Esophagus squamous epithelium (tissue), 5 donors: ENCODE measurements at places on chromosomes 1 and 21.

DNA sequence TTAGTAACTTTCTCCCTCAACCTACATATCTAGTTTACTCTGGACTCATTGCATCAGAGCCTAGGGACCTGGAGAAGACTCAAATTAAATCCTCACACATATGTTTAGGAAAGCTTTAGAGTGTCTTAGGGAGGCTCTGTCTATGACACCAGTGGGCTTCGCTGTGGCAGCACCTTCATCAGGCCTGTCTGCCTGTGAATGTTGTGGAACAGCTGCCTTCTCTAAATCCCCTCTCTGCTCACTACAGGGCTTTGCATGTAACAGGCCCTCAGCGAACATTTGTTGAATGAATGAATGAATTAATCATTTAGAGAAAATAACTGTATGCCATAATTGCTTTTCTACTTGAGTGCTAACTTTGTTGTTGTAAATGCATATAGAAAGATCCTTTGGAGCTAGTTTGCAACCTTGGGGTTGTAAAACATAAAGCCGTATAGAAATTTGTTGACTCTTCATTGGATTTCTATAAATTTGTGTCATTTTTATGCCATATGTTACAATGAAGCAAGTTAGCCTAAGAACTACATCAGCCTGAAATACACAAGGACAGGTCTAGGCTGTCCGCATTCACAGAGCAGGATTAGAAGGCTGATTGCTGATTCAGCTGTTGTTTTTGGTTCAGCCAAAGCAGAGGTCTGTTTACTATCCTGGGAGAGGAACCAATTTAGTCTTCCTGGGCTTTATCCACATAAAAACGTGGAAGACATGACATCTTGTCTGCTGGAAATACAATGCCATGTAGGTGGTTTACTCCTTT, 238.0 kb downstream of the ASTN1 start:
- no peak for DNase-seq

DNA sequence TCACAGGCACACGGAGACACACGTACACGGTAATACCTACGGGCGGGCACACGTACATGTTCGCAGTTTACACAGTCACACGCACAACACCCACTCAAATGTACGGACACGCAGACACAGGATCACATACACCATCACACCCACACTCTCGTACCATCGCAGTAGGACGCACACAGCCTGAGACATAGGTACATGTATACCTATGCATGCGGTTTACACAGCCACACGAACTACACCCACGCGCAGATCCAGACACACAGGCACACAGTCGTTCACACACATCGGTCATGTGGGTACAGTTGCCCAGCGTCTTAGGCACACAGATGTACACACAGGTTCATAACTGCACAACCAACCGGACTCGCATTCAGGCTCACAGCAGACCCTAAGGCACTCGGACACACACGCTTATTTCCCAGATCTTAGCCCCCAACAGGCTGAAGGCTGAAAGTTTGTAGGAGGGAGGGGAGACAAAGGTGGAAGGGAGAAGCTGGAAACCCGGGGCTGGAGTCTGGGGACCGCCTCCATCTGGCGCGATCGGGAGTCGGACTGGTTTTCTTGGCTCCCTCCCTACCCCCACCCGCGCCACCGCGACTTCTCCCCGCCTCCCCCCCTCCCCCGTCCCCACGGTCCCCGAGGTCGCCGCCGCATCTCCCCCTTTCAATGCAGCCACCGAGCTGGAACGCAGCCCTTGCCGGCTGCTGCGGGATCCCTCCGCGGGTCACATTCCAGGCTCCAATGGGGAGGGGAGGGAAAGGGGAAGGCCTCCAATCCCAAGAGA, 51.9 kb upstream of the SYNC start:
- DNase-seq, result no peak

GRCh38 chr1:58966917-58967740, 183.3 kb upstream of the JUN start:
- no peak for DNase-seq

DNA sequence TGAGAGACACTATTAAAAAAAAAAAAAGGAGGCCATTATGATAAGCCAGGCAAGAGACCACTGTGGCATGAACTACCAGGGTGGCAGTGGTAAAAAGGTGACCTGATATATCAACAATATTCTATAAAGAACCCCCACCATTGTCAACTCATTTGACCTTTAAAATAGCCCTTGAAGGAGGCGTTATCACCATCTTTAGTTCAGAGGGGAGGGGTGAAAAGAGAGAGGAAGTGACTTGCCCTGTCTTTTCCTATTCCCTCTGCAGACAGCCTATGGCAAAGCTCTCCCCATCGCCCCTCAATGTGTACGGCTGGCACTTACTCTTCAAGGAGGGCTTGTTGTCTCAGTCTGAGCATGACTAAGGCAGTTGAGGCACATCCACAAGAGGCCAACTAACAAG, 11.7 kb upstream of the SLFNL1 start:
- no peak for DNase-seq

- no peak for DNase-seq
These were observed 173.4 kb downstream of the TOMM20 start for GRCh38 chr1:234955107-234955731.

DNA sequence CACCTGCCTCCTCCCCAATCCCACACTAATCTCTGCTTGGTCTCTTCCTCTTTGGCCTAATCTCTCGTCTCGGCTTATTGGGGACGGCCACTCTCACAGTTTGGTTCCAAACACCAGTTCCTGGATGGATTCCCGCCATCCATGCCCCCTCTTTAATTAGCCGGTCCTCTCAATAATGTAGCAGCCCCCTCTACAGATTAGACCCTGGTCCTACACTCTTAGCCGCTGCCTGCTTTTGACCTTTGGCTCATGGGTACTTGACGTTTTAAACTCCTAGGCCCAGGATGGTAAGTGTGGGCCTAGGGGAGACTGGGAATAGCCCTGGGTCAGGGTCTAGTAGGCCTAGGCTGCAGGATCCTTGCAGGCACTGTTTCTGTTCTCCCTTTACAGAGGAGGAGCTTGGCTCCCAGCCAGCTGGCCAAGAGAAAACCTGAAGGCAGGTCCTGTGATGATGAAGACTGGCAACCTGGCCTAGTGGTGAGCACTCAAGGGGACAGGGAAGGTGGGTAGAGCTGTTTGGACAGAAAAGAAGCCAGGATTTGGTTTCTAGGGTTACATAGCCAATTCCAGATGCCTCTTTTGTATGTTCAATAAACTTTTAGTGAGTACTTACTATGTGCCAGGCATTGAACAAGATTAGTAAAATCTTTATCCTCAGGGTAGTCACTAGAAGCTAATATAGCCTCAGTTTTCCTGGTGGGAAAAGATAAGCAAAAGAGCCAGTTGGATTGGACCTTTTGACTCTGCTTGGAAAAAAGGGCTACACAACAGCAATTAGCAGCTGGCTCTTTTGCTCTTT, 758 bp downstream of the RAD54L start:
- DNase-seq, result no peak

DNA sequence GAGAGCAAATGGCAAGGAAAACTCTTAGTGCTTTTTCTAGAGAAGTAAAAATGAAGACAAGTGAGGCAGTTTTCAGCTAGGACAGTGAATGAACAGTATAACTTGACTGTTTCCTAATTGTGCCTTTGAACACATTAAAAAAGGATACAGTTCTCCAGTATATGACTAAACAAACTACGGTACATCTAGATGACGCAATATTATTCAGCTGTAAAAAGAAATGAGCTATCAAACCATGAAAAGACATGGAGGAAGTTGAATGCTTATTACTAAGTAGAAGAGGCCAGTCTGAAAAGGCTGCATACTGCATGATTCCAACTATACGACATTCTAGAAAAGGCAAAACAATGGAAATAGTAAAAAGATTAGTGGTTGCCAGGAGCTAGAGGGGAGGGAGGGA, 206.3 kb downstream of the SIPA1L2 start:
- DNase-seq, result no peak

- no peak for DNase-seq
These were observed 296.6 kb downstream of the PTPRC start for GRCh38 chr1:198935306-198935921.

DNA sequence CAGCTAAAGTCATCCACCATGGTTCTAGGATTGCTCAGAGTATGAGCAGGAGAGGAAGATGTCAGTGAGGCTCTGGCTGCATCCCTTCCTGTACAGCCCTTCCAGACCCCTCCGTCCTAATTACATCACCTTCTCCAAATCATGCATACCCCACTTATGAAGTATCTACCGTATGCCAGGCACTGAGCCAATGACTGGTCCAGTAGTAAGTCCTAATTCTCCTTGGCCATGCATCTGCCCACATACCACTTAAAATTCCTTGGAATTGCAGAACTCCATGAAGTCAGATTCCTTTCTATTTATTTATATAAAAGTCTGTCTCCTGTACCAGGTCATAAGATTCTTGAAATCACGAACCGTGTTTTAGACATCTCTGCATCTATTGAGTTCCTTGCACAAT, 106.1 kb downstream of the SEC16B start:
- no peak for DNase-seq

DNA sequence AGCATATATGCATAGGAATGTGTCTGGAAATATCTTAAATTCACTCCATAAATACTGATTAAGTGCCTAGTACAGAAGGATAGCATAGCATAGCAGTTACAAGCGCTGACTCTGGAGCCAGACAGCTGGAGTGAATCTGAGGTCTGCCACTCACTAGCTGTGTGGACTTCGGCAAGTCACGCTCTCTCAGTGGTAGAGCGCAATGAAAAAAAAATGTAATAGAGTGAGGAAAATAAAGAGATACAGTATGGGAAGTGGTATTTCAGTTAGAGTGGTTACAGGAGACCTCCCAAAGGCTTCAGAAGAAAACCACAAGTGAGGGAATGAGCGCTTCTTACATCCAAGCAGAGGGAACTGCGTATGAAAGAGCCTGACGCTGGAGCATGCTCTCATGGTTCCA, 338.9 kb upstream of the PRMT6 start:
- DNase-seq, result no peak

GRCh38 chr1:119974013-119974412, 77.7 kb upstream of the ADAM30 start:
- DNase-seq, result no peak

GRCh38 chr1:199264911-199265310, 626.1 kb downstream of the PTPRC start:
- no peak for DNase-seq

DNA sequence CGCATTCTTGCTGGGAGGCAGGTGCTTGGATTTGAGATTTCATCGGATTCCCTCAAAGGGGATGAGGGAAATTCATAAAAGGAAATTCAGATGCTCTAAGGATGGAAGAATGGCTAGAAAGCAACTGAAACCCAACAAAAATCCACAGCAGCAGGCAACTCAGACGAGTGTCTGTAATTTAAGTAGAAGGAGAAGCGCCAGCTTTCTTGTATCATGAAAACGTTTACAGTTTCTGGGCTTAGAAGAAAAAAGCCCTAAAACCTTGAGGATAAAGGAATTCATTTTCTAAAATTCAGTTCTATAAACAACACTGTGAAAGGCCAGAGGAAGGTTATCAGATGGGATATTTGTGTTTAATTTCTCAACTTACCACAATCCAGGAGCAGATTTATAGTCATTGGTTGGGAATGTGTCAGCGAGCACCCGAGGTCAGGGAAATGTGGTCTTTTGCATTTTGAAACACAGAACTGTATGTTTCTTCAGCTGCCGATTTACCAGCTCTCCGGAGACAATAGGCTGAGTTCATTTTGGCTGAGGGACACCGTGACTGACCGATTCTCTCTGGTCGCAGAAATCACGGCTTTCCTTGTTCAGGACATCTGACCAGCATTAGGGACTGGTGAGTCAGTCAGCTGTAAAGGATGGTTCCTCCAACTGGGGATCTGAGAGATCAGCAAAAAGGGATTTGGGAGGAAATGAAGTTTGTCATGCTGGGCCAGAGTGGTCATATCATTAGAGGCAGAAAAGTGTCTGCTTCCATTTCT, 111.6 kb upstream of the ERRFI1 start:
- no peak for DNase-seq

GRCh38 chr1:3002349-3003038, 18.8 kb upstream of the ACTRT2 start:
- DNase-seq, result no peak

- DNase-seq, result no peak
These were observed 169.5 kb downstream of the S1PR1 start for GRCh38 chr1:101406271-101406670.

GRCh38 chr1:211155040-211155439, 21.1 kb upstream of the KCNH1 start:
- DNase-seq, result no peak

DNA sequence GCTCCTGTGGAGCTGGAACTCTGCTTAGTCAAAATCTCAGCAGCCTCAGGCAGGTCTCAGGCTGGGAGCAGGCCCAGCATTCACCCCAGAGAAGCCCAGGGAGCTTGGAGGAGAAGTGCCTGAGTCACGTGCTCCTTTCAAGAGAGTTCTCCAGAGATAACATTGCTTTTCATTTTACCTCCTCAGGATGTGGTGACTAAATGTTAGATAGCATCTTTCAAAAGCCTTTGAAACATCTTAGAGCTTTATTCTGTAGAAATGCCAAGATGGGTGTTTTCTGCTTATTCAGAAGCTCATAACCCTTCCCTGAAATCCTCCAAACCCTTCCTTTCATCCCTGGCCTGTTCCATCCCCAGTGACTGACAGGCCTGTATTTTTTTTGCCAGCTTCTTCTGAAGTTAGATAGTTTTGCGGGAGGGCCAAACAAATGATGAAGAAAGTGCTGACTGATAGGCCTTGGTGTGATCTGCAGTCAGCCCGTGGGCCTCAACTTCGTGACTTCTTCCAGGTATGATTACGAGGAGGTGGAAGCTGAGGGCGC, 58.0 kb downstream of the PGM1 start:
- DNase-seq, result no peak
